GM13976 (cell line): ENCODE measurements at places on chromosomes 5 and 9.
A peak's percentile ranks its signal among the peaks of the same experiment; 100 is the strongest.

DNA sequence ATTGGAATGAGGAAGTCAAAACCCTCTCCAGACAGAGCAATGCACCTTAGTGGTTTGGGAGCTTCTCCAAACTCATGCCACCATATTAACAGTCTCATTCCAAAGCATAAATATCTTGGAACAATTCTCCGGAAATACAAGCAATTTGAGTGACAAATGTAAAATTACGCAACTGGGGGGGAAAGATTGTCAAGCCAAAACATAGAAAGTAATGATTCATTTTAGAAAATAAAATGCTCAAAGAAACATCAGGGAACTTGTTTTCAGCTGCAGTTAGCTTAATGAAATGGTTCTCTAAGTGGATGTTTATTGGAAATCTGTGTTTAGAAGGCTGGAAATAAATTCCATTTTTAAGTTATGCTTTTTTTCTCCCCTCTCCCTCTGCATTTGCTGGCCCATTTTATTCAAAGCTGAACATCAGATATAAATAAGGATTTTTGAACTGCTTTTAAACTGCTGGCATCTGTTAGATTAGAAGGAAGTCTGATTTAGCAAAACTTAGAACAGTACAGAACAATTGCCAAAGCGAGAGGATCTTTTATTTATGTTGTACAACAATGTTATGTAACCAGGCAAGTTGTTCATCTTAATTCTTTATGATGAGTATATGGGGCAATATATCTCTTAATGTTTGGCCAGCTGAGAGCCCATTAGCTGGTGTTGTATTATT, 551.9 kb downstream of the PRELID2 start:
- DNase-seq, result no peak

DNA sequence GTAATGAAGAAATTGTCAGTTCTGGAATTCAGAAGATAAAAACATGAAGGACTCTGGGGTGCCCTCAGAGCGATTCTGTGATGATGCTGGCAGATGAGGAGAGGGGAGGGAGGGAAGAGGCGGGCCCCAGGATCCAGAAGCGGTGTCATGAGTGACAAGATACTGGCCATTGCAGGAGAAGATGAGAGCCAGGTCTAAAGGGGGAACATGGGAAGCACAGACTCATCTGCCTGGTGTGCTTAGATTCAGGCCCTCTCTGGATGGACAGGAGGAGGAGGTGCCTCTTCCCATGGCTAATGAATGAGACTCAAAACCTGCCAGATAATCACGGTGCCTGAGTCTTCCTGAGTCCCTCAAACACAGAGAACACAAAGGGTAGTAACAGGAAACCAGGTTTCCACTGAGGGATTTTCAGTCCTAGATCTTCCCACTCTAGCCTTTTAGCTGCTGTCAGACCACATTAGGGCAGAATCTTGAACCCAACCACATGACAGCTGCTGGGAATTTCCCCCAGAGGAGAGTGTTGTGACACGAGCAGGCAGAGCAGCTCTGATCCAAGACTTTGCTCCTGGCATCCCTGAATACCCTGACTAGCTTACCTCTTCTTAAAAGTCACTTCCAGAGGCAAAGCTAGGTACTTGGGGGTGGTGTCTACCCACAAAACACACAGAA, 28.2 kb upstream of the HSPA9 start:
- peak; percentile 49 for DNase-seq

- no peak for DNase-seq
These were observed 27.3 kb downstream of the TMEM252 start for GRCh38 chr9:68513385-68513784.

DNA sequence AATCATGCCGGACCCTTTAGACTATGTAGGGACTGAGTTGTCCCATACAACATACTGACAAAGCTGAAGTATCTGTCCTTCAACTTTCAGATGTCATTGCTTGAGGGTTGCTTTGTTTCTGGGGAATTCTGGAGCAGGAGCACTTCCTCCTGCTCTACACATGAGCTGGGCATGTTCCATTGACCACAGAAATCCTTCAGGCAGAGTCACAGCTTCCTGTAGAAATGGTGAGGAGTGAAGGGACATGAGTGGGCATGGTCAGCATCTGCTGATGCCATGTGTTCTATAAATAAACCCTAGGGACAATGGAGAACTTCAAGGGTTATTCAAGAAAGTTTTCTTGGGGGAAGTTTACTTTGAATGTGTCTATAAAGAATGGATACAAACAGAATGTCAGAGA, 296.6 kb upstream of the FBXL7 start:
- no peak for DNase-seq

- no peak for DNase-seq
These were observed 204.8 kb upstream of the KLF4 start for GRCh38 chr9:107694390-107694789.

- no peak for DNase-seq
These were observed 76.7 kb downstream of the TRIM32 start for GRCh38 chr9:116763770-116764169.

GRCh38 chr9:89805571-89806292, 200.9 kb downstream of the GADD45G start:
- DNase-seq, result no peak

GRCh38 chr5:14174230-14174636, 31.1 kb downstream of the TRIO start:
- no peak for DNase-seq

- no peak for DNase-seq
These were observed 36.4 kb upstream of the DAPK1 start for GRCh38 chr9:87461256-87461655.

DNA sequence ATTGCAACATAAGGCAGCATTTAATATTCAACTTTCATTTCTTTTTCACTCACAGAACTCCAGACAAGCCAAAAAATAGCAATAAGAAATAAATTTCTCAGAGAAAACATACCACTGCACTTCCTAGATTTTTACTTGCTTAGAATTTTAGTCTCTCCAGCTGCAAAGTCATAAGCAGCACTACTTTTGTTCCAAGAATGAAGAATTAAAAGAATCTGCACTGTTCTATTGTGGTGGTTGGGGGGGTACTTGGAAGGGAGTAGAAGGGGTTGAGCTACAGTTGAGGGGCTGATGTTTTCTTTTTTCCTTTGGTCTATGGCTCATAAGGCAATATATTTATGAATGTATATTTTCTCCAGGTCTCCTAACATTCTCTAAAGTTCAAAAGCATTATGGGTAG, 144.5 kb downstream of the KIAA0825 start:
- DNase-seq, result no peak

DNA sequence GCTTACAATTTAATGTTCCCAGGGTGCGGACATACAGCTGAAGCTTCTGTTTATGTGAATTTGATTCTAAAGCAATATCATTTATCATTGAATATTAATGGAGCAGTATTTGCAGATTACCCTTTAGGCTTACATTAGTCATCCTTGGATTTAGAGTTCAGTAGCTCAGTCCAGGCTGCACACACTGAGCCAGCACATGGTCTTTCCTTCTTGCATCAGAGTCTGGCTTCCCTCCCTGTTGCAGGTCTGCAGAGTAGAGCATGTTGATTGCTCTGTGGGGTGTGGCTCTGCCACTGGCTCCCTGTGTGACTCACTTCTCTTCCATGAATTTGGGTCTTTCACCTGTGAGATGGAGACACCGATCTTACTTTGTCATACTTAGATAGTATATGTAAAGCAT, 36.8 kb downstream of the NSG2 start:
- no peak for DNase-seq

GRCh38 chr5:33891788-33892619, at the start of gene ADAMTS12:
TSS of gene ADAMTS12 (minus strand) at chr5:33891990. CDS start at chr5:33891856, 134 bp downstream.
- DNase-seq, result peak; percentile 60

- DNase-seq, result no peak
These were observed 26.8 kb downstream of the PSMB7 start for GRCh38 chr9:124388275-124389048.

- DNase-seq, result no peak
These were observed 175.8 kb downstream of the TMEM167A start for GRCh38 chr5:82901281-82901888.

- no peak for DNase-seq
These were observed 175.5 kb downstream of the MUSK start for GRCh38 chr9:110844121-110844520.

DNA sequence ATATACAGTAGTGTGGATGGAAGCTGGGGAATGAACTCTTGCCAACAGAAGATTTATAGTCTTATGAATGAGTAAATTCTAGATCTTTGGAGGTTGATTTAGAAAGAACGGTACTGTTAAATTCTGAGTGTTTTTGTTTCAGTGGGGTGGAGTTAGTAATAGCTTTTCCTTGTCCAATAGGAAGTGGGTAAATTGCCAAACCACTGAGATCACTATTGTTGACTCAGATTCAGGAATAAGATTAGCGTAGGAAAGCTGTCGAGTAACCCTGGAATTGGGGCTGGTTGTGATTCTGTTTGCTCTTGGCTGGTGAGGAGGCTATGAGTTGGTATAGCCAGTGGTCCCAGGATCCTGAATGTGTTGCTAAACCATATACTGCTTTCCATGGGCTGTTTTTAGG, 155.6 kb downstream of the ARHGAP26 start:
- no peak for DNase-seq

- peak; percentile 72 for DNase-seq
These were observed 206.6 kb upstream of the RFX3 start for GRCh38 chr9:3732077-3733038.

DNA sequence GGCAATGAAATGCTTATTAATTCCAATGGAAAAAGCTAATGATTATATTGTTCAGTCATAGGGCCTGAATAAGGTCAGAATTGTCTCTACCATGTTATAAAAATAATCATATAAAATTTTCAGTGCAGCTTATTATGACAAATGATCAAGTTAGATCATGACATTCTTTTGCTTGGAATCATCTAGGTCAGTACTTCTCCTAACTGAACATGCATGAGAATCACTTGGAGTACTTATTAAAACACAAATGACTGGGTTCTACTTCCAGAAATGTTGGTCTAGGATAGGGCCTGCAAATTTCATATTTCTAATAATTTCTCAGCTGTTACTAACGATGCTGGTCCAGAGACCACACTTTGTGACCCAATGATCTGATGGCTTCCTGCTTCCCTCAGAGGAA, 806.0 kb upstream of the ZNF608 start:
- DNase-seq, result no peak

GRCh38 chr5:170252109-170252508, 19.3 kb downstream of the C5orf58 start:
- no peak for DNase-seq

DNA sequence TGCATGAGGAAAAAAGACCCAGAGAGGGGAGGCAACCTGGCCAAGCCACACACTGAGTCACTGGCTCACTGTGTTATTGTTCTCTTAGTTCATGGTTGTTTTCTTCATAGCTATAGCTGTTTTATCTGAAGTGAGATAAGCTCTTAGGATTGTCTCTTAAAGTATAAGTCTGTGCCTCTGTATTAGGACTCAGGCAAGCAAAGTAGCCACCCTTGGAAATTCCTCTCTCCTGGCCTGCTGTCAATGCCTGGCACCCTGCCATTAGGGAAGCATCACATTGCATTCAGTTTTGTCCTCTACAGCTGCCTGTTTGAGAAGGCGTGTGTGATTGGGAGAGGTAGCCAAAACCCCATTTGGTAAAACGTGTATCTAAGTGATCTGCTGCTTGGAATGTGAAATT, 147.4 kb upstream of the GLRA1 start:
- DNase-seq, result no peak

DNA sequence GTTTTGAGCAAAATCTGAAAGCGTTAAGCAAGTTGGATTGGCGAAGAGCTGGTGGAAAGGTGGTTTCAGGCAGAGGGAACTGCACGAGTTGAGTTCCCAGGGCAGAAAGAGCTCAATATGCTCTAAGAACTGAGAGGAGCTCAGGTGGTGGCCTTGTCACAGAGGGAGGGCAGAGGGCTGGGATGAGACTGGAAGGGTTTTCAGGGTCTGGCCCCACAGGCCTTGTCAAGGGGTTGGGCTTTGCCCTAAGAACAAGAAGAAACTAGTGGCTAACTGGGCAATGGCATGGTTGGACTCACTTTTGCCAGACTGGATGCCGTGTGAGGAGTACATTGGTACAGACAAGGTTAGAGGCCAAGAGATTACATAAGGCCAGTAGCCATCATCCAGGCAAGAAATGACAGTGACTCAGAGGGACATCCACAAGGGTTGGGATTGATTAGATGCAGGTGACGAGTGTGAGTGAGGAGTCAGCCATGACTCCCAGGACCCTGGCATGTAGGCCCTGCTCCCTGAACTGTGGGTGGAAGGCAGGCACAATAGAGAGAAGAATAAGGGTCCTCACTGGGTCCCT, 75.1 kb upstream of the SMIM23 start:
- DNase-seq, result no peak

DNA sequence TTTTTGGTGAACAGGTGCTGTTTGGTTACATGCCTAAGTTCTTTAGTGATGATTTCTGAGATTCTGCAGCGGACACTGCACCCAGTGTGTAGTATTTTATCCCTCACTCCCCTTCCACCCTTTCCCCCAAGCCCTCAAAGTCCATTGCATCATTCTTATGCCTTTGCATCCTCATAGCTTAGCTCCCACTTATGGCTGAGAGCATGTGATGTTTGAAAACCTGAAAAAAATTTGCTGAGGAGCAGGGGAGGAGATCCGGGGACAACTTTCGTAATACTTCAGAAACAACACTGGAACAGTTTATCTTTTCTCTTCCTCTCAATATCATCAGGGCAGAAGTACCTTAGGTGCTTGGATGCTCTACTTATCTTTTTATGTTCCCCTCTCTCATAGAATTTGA, 226.4 kb downstream of the ADAMTS6 start:
- DNase-seq, result no peak

DNA sequence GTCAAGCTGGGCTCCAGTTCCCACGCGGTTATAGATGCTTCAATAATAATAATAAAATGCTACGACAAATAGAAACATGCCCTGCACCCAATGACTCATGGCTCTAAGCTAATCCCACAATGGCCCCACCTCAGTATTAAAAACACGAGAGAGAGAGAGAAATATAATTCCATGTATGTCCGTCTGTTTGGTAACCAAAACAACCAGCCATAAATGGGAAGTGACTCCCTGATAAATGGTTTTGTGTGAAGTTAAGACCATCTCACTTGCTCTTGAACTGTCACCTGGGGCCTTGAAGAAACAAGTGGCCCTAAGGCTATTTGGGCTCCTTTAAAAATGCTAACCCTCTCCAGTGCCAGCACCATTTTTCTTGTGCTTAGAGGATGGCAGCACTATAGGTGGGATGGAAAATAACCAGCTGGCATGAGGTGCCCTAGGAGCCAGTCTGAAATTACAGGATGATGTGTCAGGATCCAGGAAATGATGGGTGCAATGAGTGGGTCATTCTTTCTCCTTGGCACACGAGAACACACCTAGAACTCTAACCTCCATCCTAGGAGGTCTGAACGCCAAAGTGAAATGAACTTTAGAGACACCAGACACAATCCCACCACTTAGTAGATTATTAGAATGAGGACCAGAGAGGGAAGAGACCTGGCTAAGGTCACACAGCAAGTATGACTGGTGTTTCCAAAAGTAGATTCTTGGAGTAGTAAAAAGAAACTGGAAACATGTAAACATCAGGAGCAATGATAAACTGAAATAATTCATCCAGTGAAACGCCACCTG, 35.7 kb upstream of the ADRB2 start:
- no peak for DNase-seq

GRCh38 chr5:1593903-1594356, 70.2 kb upstream of the LPCAT1 start:
- DNase-seq, result peak; percentile 23

- peak; percentile 40 for DNase-seq
These were observed 27.3 kb downstream of the ANP32B start for GRCh38 chr9:98010445-98010844.

GRCh38 chr9:82882138-82882537, 180.8 kb downstream of the RASEF start:
- DNase-seq, result no peak
